ENCODE measurements at places on chromosomes 11 and 22.

DNA sequence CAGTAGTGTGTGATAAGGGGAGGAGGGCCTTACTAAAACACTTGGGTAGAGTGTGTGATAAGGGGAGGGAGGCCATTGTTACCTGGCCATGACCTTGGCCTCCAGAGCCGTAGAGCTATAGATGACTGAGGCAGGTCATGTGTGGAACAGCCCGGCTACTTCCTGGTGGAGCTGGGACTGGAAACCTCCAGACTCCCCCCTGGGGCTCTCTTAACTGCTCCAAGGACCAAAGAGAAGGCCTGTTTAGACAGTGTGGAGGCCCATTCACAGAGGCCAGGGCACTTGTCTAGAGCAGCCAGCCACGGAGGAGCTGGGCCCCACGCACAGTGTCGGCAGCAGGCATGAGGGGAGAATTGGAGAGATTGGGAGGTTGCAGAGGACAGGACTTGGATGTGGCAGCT lies 12.5 kb upstream of the MICALL1 start:
- no peak for DNase-seq

GRCh38 chr11:114068327-114068726 lies 8.8 kb downstream of the ZBTB16 start:
- DNase-seq: no peak

DNA sequence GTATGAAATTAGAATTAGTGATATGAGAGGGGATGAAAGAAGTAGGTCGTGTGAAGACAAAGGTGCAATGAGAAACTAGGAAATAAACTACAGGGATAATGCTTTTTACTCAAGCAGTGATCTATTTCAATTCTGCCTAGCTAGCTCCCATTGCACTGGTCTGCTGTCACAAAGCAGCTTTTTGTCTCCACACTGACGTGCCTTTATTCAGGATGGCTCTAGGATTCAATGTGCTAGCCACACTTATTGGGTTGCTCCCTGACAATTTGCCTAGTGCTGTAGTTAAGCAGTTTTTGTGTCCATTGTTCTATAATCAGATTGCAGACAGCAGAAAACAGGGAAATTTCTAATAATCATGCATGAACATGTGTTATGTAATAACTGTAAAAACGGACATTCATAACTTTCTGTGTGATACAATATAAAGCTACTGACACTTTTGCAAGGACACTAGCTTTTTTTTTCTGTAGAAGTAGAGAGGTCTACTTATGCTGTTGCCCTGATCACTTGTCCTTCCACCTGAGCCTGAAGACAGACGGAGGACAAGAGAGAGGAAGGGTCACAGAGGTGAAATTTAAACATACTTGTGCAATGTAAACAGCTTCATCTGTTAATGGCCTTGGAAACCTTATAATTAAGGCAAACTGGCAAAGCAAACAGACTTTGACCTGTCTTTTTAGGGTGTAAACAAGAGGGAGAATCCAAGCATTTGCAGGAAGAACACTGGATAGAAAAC lies 269.6 kb downstream of the LRRC4C start:
- no peak for DNase-seq

- no peak for DNase-seq
Observed at GRCh38 chr11:35332524-35332923, 86.8 kb downstream of the SLC1A2 start.
